ENCODE measurements at places on chromosomes 7 and 10.

DNA sequence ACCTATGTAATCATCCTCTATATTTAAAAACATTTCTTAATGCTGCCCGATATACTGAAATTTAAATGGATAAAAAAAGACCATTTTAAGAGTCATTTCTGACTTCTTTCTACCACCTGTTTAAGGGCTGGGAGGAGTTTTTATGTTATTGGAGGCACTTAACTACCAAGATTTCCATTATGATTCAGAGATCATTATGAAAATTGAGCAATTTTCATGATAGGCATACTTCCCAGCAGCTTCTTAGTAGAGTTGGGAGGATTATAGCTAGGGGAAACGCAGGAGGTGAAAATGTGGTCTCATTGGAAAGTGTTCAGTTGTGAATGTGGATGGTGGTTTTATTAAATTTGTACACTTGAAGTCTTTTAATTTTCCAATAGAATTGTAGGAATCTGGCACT lies 28.4 kb upstream of the FAM204A start:
- DNase-seq: no peak

- no peak for DNase-seq
Observed at GRCh38 chr7:144826208-144826607, 9.6 kb downstream of the TPK1 start.

- no peak for DNase-seq
Observed at GRCh38 chr7:45035893-45036292, 35.9 kb downstream of the CCM2 start.

GRCh38 chr7:3712841-3713240 lies 411.8 kb downstream of the SDK1 start:
- DNase-seq: no peak

GRCh38 chr7:142563470-142563869 lies 185.8 kb upstream of the PRSS1 start:
- DNase-seq: no peak

- no peak for DNase-seq
Observed at GRCh38 chr7:5404421-5404826, 19.2 kb downstream of the TNRC18 start.
